ENCODE measurements at places on chromosomes 5 and 9.
A peak's percentile ranks its signal among the peaks of the same experiment; 100 is the strongest.

DNA sequence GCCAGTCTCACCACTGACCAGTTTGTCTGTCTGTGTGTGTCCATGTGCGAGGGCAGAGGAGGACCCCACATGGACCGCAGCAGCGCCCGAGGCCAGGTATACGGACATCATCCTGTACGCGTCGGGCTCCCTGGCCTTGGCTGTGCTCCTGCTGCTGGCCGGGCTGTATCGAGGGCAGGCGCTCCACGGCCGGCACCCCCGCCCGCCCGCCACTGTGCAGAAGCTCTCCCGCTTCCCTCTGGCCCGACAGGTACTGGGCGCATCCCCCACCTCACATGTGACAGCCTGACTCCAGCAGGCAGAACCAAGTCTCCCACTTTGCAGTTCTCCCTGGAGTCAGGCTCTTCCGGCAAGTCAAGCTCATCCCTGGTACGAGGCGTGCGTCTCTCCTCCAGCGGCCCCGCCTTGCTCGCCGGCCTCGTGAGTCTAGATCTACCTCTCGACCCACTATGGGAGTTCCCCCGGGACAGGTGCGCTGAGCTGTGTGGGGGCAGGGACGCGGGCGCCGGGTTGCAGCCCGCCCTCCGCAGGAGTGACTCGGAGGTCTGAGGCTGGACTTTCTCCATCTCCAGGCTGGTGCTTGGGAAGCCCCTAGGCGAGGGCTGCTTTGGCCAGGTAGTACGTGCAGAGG, 6.5 kb downstream of the FGFR4 start:
- DNase-seq, result no peak

DNA sequence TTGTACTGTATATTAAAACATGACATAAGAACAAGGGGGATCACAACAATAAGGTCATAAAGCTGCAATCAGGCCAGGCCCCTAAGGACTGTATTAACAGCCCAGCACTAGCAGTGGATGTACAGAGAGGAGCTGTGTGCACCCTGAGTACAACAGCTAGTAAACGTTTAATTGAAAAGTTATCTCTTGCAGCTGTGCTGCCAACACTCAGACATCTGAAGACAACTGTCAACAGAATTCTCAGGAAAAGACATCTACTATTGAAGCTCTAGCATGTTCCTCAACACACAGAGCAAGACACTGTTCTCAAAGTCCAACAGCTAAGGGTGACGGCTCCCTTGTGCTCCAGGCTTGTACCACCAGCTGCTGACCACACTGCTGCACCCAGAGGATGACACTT, 199.6 kb downstream of the DCP2 start:
- no peak for DNase-seq

- DNase-seq, result no peak
Observed at GRCh38 chr5:170497311-170498038, 6.3 kb upstream of the KCNIP1 start.

GRCh38 chr5:60993425-60993824, 48.4 kb downstream of the NDUFAF2 start:
- DNase-seq, result no peak

GRCh38 chr9:138061631-138062030, 184.0 kb downstream of the CACNA1B start:
- no peak for DNase-seq

GRCh38 chr5:98468188-98468869, 305.1 kb upstream of the RGMB start:
- DNase-seq, result peak; percentile 49

GRCh38 chr5:168895295-168896071, 316.3 kb upstream of the PANK3 start:
- DNase-seq, result no peak

DNA sequence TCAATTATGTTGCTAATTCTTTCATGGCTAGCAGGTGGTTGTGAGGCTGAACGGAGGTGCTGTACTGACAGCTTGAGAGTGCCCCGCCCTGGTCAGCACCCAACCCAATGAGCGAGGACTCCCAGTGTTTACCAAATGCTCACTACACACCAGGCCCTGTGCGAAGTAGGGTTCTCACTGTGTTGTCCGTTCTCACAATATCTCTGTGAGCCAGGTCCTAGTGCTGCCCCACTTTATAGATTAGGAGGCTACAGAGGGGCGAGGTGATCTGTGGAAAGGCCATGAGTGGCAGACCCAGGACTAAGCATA, 28.2 kb downstream of the COL15A1 start:
- DNase-seq, result no peak

DNA sequence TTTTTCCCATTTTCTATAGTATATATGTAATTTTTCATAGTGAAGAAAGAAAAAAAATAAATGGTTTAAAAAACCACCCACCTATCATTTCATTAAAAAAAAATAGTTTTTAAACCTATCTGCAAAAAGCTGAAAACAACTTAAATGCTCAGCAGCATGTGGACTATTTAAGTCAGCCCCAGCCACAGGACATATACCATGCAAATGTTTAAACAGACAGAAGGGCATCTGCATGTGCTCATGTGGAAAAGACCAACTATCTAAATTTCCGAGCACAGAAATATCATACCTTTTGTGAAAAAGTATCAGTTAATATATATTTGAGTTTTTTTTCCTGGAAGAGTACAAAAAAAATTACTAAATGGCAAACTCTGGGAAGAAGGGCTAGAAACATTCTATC, 143.4 kb downstream of the EPB41L4A start:
- DNase-seq, result no peak

- no peak for DNase-seq
Observed at GRCh38 chr5:143737062-143737461, 74.9 kb upstream of the HMHB1 start.

DNA sequence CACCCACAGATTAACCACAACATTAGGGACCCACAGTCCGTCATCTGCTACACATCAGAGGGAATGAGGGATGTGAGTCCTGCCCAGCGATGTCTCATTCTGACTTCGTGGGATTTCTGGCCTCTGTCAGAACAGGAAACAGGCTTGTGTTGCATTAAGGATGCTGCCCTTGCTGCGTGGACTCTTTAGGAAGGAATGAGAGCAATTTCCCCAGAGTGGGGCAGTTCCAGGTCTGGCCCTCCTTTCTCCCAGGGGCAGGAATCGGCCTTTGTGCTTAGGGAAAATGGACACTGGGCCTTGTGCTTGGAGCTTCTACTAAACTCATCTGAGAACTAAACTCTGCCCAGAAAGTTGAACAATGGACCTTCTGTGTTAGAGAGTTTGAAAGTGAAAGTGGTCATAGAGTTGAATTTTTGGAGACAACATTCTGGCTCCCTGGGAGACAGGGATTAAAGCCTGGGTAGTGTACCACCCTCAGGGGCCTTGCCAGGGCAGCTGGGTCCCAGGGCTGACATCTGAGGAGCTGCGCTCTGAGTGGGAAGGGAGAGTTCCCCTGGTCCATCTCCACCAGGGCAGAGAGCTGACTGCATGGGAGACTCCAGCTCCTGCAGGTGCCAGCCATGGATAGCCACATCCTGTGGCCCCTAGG, 37.8 kb upstream of the S1PR3 start:
- no peak for DNase-seq

DNA sequence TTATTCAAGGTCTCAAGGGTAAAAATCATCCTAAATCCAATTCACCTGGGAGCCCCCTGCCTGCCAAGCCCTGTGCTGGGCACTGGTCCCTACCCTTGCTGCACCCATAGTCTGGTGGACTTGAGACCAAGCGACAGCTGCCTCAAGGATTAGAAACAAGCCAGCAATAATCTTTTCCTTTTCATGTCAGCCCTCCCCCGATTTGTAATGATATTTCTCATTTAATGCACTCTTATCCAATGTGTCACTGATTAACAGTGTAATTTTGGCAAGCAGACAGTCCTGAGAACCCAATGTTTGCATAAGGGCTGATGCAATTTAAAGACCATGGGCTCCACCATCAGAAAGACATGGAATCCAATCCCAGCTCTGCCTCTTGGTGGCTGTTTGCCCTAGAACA, 108.9 kb downstream of the ACTL7B start:
- DNase-seq, result no peak

- DNase-seq, result no peak
Observed at GRCh38 chr5:142630927-142631539, 54.9 kb downstream of the FGF1 start.

- DNase-seq, result no peak
Observed at GRCh38 chr9:125757834-125758233, 10.7 kb downstream of the PBX3 start.

- no peak for DNase-seq
Observed at GRCh38 chr5:32654427-32654826, 56.7 kb upstream of the NPR3 start.

DNA sequence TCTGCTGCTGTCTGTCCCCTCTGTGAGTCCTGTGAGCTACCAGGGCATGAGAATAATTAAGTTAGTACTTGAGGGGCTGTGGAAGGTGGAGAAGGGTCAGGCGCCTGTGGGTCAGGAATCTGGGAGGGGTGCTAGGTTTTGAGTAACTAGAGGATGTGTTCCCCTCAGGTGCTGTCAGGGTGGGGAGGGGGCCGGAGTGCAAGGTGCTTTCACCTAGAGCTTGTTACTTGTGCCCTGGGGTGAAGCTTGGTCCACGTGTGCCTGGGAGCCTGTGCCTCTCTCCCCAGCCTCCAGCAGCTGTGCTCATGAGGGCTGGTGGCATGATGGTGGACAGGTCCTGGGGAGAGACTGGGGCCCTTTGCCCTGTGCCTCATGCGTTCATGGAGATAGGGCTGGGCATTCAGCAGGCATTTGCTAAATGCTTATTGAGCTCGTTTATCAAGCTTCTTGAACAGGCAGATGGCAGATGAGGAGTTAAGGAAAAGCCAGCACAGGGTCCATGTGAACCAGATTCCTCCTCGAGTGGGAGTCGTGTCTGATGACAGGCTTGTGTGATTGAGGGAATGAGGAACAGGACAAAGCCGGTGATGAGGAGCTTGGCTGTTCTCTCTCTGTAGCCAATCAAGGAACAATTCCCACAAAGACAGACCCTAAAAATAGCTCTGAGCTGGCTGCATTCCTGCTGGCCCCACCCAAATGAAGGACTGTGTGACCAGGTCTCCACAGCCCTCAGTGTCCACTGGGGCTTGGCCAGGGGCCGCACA, 40.9 kb downstream of the CACNA1B start:
- DNase-seq, result no peak

GRCh38 chr5:83701886-83702285, 18.8 kb downstream of the HAPLN1 start:
- DNase-seq, result no peak

DNA sequence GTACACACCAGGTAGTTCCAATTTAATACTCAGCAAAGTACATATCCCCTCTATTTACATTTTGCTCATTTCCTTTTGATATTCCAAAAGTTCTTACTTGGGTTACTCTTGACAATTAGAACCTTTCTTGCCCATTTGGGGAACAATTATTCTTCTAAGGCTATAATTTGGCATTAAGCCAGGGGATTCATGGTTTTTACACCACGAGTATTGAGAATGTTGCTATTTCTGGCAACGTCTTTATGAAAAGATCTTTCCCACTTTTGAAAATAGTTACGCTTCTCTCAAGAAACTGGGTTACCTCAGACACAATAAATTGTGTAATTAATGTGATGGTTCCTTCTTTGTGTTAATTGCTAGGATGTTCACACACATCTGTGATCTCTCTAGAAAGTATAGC, 11.5 kb upstream of the CAAP1 start:
- DNase-seq, result no peak

DNA sequence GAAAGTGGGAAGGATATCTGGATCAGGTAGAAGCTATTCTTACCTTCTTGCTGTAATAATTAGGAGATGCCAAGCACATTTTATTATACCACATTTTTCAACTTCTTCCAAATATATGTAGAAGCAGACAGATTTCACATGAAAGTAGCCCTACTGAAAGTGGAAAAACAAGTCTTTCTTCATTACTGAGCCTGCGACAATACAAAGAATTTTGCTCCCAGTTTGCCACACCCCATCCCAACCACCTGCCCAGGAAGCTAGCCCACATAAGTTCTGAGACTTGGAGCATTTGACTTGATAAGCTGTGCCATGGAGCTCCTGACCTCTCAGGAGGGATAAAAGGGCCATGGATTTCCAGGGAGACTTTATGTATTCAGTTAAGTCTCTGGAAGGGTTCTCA, 249.1 kb upstream of the ADCY2 start:
- DNase-seq, result no peak

GRCh38 chr5:42570966-42571960, 148.0 kb downstream of the GHR start:
- no peak for DNase-seq

DNA sequence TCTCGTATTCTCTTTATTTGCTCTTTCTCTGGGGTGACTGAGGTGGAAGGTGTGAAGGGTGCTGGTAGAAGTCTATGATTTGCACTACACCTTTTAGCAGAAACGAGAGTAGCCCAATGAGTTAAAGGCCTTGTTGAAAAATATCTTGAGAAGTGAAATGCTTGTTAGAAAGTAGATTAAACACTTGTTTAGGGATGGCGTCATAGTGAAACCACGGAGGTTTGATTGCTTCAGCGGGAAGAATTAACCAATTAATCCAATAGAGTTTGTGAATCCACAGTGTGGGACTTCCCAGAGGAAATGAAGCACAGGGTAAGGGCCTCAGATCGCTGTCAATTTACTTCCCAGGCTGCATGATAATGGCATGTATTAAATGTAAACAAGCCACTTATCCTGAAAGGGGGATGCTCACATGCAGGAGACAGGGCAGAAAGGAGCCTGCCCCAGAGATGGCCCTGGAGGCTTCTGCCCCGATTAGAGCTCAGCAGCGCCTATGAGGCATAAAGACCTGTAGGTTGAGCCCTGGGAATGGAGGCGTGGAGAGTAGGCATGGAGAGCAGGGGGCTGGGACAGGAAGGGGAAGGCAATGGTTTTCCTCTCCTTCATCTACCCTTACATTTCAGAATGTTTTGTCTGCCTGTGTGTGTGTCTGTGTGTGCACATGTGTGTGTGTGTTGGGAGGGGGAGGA, 1.5 kb downstream of the FAM170A start:
- no peak for DNase-seq

- no peak for DNase-seq
Observed at GRCh38 chr9:14379280-14379679, 65.3 kb upstream of the NFIB start.

GRCh38 chr9:79610791-79611614, 39.2 kb downstream of the TLE4 start:
- DNase-seq, result peak; percentile 97

- no peak for DNase-seq
Observed at GRCh38 chr5:127417528-127417927, 99.9 kb upstream of the PRRC1 start.

DNA sequence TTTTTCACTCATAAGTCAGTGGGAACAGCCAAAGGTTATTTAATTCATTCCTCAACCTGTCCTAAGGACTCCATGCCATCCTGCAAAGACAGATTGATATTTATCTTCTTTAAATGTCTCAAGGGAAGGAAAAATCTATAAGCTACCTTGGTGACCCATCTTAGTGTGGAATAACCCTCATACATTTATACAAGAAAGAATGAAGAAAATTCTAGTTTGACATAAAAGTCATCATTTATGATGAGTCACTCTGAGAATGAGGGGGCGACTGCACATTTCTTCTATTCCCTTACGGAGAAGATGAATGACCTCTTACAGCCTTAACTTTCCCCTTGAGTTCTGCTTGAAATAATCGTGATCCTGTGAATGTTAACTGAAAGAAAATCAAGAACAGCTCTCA, 26.8 kb upstream of the NUDT12 start:
- no peak for DNase-seq

Data from astrocyte of the cerebellum (primary cell).